NCI-H524 (cell line): ENCODE measurements at places on chromosomes 5 and 9.

DNA sequence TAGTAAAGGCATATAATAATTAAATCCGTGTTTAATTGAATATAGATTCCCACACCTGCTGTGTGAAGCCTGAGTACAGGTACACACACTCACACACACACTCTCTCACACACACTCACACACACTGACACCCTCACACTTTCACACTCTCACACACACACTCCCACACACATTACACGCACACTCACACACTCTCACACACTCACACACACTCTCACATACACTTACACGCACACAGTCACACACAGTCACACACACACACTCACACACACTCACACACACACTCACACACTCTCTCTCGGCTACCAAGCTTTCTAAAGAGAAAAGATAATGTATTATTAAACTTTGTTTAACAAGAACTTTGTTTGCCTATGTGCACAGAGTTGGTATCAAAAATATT, 195.1 kb upstream of the CTNND2 start:
- no peak for DNase-seq

GRCh38 chr9:115481769-115482168, 363.8 kb upstream of the TNC start:
- no peak for DNase-seq

DNA sequence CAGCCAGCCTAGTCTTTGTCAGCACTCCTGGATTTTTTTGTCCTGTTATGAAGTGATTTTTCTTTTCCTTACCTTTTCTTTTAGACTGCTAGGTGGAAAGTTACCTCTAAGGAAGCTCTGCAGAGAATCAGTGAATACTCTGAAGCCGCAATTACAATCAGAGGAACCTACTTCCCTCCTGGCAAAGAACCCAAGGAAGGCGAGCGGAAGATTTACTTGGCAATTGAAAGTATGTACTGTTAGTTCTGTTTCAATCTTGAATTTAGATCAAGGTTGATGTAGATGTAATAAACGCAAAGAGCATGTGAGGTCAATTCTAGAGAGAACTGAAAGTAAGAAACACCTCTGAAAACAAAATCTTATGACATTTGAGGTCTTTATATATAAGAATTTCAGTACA, 27.0 kb upstream of the C5orf24 start:
- DNase-seq = no peak

DNA sequence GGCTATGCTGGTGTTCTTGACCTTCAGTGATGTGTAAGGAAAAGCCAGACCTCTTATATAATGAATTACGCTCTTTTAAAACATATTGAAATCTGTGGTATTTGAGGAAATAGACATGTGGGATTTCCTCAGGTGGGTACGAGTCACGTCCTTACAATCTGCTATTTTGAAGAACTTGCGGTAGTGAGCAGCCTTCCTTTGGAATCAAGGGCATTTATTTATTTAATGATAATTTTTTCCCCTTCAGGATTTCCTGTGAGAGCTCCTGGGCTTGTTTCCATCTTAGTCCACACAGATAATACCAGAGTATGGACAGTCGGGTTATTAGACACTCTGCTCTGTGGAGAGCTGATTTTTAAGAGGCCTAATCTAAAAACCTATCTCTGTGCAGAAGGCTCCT, 167.9 kb downstream of the ARHGEF28 start:
- DNase-seq = no peak

- no peak for DNase-seq
Observed at GRCh38 chr9:127291246-127291778, 26.7 kb downstream of the GARNL3 start.

GRCh38 chr5:36743891-36744772, 132.4 kb upstream of the NIPBL start:
- DNase-seq = peak; percentile 94

- DNase-seq = no peak
Observed at GRCh38 chr5:142749321-142749720, 20.9 kb upstream of the ARHGAP26 start.

- no peak for DNase-seq
Observed at GRCh38 chr9:71268871-71269635, 147.6 kb upstream of the TRPM3 start.

DNA sequence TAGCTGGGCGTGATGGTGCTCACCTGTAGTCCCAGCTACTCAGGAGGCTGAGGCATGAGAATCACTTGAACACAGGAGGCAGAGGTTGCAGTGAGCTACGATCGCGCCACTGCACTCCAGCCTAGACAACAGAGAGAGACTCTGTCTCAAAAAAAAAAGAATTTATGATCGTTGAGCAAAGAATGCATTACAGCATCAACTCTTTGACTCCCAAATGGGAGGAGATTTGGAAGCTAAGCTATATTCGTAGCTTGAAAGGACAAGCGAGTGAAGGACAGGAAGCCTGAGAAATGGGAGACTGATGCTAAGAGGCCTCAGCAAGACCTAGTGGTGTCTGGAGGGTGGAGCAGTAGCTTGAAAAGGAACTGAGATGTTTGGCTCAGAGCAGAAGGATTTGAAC, 10.3 kb upstream of the CCIN start:
- DNase-seq = no peak

DNA sequence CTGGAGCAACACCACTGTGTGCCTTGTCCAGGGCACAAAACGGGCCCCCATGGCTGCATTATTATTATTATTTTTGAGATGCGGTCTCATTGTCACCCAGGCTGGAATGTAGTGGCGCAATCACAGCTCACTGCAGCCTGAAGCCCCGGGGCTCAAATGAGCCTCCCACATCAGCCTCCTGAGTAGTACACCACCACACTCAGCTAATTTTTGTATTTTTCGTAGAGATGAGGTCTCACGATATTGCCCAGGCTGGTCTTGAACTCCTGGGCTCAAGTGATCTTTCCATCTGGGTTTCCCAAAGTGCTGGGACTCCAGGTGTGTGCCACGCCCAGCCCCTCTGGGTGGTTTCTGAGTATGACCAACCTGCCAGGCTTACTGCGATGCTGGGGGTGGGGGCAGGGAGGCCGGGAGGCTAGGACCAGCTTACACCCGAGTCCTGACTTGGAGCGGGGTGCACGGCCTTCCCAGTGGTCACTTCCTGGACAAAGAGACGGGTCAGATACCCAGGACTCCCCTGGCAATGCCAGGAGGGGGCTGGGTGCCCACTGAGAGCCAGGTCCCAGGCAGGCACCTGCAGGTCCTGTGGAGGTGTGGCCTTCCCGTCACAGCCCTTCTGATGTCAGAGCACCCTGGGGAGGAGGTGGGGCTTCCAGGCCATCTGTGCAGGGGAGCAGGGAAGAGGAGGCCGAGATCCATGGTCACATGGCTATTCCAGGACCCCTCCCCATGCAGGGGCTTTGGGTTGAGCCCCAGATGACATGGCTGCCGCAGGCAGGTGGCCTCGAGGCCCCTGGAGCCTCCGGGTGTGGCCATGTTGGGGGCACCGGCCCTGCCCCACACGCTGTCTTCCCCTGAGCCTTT, 8.3 kb upstream of the NRARP start:
- DNase-seq = peak; percentile 45

GRCh38 chr5:170746075-170746960, 37.2 kb upstream of the GABRP start:
- DNase-seq = no peak

DNA sequence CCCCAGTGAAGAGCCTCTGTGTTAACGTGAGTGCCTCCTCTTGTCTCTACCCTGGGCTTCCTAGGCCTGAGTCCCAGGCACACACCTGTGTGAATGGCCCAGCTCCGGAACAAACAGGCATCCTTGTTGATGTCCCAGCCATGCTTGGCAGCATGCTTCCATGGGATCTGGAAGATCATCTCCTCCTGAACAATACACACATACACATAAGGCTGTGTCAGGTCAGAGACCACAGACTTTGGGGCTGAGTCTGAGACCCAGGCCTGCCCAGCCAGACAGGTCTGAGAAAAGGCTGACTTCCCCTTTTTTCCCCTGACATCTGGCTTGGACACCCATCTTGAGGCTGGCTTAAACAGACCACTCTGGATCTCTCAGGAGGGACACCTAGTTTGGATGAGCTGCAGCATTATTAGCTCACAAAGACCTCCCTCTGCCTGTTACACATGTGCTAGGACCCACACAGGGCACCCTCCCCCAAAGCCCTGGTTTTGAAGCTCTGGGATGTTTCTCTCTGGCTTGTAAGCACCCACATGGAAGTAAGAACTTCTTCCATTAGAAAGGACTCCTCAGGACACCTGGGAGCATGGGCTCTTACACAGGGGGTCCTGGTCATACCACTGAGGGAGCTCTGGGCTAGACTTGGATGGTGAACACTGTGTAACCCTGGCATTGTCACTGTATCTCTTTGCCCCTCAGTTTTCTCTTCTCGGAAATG, 2.6 kb downstream of the IRF1 start:
- no peak for DNase-seq

GRCh38 chr5:55308254-55308836, 556 bp downstream of the MTREX start:
- DNase-seq = peak; percentile 30

DNA sequence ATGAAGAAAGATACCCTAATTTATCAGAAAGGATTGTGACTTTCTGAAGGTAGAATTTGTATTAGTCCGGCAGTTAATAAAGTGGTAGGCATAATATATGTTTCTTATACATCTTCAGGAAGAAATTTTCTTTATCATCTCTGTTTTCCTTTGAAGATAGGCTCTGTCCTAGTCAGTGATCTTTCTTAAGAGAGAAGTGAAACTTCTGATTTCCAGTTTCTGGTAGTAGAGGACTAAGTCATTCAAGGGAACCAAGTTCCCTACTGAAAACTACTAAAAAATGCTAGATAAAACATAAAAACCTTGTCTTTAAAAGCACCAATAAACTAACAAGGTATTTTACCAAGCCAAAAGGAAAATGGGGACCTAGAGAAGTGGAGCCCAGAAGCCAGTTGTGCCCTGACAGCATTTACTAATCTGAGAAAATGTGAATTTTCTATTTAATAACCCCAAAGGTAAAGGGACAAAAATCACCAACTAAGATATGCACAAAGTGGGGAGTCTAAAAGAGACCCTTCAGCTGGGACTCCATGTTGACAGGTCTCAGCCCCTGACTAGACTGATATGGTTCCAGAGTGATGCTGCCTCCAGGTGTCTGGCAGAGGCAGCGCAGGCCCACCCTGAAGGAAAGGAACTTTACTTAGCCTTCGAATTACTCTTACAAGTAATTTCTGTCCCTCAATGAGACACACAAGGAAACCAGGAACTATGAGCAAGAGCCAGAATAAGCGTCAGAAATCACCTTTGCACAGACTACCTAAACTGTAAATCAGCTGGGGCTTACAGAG, 72.7 kb downstream of the FAM78A start:
- DNase-seq = no peak

DNA sequence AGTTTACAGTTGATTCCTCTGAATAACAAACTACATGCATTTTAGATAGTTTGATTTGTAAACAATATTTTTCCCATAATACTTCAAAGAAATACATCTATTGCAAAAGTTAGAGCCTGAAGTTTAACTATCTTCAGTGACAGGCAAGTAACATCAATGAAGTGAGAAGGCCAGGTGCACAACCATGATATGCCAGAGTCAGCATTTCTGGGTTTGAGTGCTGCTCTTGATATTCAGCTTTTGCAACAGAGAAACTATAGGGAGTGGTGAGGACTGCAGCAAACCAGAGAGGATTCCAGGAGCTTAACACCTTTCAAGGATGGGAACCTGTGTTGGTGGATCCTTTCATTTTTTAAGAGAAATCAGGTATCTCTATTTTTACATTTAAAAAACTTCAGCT, 79.4 kb upstream of the RASEF start:
- DNase-seq = no peak

DNA sequence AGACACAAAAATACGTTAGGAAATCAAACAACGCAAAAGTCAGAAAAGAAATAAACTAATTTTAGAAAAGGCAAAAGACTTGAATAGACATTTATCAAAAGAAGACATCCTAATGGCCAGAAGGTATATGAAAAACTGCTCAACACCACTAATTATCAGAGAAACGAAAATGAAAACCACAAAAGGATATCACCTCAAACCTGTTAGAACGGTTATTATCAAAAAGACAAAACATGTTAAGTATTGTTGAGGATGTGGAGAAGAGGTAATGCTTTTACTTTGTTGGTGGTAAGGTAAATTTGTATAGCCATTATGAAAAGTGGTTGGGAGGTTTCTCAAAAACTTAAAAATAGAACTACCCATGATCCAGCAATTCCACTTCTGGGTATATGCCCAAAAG, 230.0 kb upstream of the RGMB start:
- no peak for DNase-seq

DNA sequence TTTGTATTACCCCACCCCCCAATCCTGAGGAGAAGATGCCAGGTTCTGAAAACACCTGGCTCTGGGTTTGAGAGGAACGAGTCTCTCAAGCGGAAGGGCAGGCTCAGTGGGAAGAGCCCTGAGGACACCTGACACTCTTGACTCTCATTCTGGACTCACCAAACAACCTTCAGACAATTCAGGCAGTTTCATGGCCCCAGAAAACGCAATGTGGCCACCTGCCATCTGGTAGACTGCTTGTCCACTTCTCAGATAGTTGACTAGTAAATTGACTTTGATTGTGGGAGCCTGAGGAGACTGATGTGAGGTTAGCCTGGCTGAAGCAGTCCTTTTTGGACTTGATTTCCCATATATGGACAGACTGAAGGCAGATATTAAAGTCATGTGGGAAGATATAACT, 117.5 kb upstream of the FSTL4 start:
- DNase-seq = no peak

DNA sequence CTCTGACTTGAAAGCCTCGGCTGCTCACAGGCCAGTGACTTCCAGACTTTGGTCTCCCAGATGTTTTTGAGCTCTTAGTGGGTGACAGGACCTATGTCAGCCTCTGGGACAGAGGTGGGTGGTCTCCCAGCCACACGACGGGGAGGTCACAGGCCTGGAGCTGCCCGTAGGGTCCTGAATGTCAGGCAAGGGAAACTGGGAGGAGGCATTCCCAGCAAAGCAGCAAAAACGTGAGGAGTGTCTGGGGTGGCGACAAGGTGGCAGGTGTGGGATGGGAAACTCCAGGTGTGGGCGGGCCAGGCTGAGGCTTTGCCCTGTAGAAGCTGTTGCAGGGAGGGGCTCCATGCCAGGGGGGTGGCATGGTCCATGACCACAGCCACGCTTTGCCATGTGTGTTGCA, 110.5 kb downstream of the CACNA1B start:
- no peak for DNase-seq

- DNase-seq = no peak
Observed at GRCh38 chr5:157108976-157109375, at the start of gene HAVCR2. TSS of gene HAVCR2 (minus strand) at chr5:157109044. CDS start at chr5:157108983, 61 bp downstream.

DNA sequence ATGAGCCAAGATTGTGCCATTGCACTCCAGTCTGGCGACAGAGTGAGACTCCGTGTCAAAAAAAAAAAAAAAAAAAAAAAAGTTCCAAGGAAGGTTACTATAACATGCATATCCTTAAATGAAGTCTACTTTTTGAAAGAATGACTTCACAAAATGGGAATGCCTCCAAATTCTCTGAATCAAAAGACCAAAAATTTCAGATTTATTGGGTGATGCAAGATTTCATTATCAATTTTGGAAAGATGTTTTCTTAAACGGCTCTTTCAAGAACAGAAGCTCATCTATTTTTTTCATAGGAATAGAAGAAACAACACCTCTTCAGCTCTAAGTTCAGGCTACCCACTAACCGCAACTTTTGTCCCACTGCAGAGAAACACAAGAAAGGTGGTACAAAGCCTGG, 69.9 kb downstream of the AUH start:
- DNase-seq = no peak
